ENCODE measurements at places on chromosomes 12 and 14.

- no peak for DNase-seq
These were observed 23.8 kb upstream of the MBIP start for GRCh38 chr14:36344211-36344610.

DNA sequence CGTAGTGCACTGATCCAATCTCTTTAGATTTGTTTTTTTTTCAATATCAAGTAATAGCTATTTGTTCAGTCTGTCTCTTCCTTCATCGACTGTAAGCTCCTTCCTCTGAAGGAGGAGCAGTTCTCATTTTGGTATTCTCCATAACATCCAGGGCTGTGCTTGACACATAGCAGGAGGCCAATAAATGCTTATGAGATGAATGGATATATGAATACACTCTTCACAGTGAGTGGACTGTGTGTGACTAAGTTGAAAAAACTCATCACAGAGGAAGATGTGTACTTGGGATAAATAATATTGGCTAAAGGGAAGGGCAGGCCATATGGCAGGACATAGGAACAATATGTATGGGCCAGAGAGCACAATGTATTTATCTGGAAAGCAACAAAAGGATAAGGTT is 205.3 kb upstream of the PRICKLE1 start:
- DNase-seq = no peak

- DNase-seq = no peak
These were observed 359.9 kb downstream of the TRHDE start for GRCh38 chr12:72631926-72632685.

DNA sequence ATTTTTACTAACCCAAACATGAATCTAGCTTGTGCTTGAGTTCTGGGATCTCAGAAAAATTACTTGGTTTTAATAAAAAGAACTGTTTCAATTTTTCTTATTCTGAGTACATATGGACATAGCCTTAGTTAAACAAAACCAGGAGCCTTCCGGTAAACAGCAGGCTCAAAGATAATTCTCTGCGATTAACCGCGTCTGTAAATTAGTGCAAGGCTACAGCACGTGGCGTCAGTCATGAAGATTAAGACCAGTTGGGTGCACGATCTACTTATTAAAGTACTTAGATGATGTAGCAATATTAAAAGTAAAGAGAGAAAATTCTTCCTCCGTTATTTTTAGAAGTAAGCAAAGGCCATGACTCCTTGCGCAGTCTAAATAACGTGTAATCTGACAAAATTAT is 700 bp downstream of the KCNJ8 start:
- no peak for DNase-seq

DNA sequence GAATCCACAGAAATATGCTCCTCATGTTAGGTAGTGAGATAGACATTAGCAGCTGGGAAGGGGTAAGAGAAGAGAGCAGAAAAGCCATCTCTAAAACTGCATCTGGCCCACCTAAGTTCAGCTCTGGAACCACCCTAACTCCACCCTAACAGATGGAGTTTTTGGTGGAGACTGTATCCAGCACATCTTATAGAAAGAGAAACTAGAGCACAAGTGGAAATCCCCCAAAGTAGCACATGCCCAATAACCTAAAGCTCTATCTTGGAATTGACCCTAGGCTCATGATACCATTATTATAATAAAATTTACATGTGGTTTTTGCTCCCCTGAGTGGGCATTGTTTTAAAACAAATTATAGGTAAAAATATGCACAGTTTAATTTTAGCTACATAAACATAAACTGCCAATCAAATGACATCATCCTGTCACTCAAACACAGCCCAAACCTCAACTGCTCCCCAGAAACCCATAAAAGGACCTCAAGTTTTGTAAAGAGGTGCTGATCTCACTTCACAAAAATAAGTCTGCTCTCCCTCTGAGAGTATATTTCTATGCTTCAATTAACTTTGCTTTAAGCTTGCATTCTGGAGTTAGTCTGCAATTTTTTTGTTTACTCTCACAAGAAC is 206.4 kb downstream of the PIK3C2G start:
- DNase-seq = no peak

DNA sequence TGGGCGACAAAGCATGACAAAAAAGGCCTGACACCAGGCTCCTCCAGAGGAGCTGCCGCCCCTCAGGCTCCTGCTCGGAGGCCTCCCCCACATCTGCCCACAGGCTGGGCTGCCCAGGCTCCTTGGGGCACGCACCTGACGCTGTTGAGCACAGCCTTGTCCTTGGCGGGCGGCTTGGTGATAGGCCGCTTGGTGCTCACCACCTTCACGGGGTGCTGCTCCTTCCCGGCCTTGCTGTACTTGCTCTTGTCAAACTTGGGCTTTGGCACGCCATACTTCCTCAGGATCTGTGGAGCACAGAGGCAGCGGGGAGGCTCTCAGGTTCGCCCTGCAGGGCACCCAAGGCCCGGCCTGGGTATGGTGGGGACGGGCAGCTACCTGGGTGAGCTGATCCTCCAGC is 53.4 kb downstream of the TRAFD1 start:
- no peak for DNase-seq

DNA sequence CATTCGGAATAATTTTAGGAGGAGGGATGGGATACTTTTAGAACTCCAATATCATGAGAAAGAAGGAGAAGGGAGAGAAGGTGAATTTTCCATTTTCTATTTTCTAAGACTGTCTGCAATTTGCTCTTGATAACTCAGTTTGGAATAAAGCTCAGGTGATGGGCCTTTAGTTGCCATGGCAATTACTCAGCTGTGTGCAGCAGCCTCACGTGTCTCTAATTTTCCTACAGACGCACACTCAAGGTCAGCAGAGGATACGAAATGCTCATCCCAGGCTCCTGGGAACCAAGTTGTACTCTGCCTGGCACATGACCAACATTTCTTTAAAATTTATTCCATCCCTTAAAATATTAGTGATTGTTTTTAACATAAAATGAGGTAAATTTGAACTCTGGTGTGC is 76.7 kb downstream of the TTC8 start:
- no peak for DNase-seq

- DNase-seq = no peak
These were observed 175.8 kb upstream of the GRIN2B start for GRCh38 chr12:14157088-14157747.

DNA sequence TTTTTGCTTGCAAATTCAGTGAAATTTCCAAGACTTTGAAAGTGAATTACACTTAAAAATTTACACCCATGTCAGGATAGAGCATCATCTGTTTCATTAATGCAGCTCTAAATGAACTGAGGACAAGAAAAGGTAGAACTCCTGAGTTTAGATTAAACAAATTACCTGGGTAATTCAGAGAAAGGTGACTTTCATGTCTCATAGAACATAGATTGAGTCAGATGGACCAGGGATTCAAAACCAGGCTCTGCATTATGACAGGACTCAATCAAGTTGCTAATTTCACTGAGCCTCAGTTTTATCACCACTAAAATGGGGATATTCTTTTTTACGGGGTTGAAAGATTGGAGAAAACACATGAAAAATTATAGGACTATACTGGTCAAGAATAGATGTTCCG is 4.5 kb downstream of the ARHGDIB start:
- no peak for DNase-seq

GRCh38 chr14:70080076-70080475 is 108.7 kb downstream of the SLC8A3 start:
- DNase-seq = no peak

DNA sequence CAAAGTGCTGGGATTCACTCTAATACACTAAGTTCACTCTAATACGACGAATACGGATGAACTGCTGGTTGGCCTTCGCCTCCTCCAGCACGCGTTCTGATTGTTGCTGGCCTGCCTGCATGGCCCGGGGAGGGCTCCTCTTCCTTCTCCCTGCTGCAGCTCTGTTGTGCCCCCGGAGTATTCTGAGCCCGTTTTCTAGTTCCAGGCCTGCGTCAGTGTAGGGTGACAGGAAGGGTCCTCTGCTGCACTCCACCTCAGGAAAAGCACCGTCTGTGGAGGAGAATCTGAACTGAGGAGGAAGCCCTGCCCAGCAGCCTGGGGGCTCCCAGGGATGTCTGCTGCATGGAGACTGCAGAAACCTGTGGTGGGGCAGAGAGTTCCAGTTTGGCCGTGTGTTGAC is 44.4 kb downstream of the DDX51 start:
- DNase-seq = no peak

DNA sequence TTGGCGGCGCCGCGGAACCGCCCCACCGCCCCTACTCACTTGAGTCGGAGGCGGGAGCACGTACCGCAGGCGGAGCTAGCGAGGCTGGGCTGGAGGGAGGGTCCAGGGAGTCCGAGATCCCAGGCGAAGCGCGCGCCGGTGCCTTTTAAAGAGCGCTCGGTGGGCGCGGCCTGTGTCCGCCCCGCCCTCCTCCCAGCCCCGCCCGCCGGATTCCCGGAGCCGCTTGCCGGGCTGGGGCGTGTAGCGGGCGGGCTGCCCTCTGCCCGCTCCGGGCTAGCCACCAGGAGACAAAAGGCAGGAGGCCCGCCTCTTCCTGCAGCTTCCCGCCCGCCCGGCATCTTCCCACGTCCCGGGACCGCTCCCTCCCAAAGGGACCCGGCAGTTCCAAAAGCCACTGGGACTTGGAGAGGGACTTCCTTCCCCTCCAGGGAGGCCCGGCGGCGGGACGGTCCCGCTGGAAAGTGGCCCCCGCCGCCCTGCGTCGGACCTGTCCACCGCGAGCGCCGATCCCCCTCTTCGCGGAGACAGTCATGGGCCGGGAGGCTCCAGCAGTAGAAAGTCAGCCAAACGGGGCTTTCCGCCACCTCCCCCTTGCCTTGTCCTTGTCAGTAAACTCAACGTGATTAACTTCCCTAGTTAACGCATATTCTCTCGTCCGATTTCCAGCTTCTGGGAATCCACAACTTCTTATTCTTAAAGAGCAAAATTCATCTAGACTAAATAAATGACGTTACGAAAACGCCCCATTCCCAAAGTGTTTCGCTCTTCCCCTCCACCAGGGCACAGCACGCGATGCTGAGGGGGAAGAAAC is at the start of gene CSRP2:
Gene CSRP2 (minus strand): TSS at position 121 of the 811 bp plus-strand sequence. CDS start 12,759 bp downstream, outside the sequence.
- peak; percentile 67 for DNase-seq

DNA sequence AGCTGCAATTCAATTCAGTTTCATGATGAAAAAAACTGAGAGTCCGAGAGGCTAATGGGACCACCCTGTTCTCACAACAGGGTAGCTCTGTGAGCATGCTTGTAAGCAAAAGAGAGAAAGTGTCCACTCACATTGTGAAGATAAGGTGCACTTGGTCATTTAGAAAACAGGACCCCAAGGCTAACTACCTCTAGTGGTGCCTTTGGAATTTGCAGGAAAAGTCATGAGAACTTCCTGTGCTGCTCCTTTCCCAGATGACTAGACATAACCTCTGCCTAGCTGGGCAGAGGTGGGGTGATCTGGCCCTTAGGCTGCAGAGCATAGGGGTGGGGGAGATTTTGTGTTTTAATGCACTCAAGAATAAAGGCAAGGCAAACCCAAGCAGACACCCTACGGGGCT is 118.9 kb downstream of the STAB2 start:
- DNase-seq = no peak

DNA sequence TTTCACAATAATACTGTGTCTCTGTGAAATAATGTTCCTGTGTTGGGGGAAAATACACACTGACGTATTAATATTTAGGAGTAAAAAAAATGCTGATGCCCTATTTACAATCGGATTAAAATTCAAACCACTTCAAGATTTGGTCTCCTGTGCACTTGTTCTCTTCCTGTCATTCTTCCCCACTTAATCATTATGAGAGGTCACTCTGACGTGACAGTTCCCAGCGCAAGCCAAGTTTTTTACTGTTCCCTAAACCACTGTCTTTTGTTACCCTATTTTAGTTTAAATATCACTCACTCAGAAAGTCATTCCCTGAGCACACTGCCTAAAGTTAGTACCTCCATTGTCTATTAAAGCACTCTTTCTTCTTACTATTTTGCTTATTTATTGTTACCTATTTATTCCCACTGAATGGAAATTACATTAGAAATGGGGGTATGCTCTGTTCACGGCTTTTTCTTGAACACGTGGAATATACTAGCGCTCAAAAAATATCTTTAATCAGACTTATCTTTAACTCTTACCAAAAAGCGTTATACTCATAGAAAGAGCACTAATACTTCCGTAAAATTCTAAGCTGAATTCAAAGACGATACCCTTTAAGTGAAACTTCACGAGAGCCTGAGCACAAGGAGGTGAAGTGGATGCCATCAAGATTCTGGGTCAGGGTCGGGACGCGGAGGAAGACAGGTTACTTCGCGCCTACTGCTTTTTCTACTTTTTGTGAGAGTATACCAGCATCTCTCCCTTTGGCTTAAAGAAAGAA is 670 bp upstream of the PSMA3 start:
- no peak for DNase-seq

GRCh38 chr12:122825773-122826724 is 9.2 kb upstream of the HIP1R start:
- DNase-seq = no peak

DNA sequence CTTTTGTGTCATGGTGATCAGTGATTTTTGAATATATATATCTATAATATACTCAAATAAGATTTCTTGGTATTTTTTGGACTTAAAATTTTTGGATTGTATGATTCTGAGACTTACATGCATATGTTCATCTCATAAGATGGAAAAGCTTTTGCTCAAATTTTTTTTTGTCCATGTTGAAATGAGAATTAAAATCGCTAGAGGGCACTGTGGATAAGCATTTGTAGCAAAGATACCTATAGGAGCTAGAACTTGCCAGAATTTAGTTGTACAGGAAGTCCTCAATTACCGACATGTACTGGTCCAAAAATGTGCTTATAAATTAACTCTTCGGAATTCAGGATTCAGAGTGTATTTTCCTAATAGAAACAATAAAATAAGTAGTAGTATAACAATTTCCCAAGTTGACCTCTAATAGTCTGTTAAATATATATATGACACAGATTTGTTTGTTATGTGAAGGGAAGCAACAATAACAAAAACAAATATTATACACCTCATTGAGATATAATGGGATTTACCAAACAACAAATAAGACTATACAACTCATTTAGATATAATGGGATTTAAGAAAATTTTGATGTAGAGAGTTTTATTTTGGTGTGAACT is 179.6 kb downstream of the TMEM117 start:
- no peak for DNase-seq

GRCh38 chr12:108696111-108696995 is 35.0 kb downstream of the CORO1C start:
- no peak for DNase-seq
